ENCODE measurements at places on chromosomes 1 and 21.

DNA sequence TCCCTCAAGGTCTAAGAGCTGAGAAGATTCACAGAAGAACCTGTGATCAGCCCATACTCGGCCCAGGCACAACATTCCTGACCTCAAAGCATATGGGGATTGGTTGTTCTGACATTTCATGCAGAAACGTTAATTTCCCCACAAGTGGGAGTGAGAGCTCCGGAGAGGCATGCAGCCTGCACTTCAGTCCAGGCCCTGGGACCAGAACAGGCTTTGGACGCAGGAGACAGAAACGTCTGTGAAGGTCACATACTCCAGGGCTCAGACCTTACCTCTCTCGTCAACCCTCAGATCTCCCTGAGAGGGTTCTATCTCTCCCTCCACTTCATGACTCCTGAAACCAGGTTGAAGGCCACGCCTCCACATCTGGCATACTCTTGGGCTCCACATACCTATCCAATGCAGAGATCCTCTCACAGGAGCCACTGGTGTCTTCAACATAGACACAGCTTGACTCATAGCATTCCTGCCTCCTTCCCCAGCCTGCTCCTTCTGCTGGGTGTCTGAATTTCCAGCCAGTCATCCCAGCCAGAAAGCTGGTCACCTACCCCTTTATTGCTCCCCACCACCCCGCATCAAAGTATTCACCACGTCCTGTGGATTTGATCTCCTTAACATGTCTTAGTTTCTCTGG is 149.2 kb downstream of the OMA1 start:
- peak; percentile 94 for DNase-seq

- no peak for DNase-seq
Measured at GRCh38 chr1:152013664-152014237, 20.1 kb upstream of the S100A10 start.

- no peak for DNase-seq
Measured at GRCh38 chr1:22854688-22855565, 117.7 kb downstream of the LACTBL1 start.

DNA sequence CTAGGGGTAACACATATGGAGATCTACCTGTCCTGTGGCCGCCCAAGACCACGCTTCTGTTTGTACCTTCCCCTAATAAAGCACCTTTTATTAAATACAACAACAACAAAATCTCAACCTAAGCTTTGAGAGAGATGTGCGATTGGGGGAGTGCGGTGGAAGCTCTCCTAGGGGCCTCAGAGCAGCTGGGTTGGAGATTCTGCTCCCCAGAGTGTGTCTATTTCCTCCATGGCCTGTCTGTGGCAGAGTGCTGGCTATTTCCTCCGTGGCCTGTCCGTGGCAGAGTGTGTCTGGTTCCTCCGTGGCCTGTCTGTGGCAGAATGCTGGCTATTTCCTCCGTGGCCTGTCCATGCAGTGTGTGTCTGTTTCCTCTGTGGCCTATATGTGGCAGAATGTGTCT is 139.3 kb upstream of the IPO9 start:
- DNase-seq, result no peak

- DNase-seq, result peak; percentile 41
Measured at GRCh38 chr1:109963864-109964263, 20.7 kb upstream of the AHCYL1 start.

DNA sequence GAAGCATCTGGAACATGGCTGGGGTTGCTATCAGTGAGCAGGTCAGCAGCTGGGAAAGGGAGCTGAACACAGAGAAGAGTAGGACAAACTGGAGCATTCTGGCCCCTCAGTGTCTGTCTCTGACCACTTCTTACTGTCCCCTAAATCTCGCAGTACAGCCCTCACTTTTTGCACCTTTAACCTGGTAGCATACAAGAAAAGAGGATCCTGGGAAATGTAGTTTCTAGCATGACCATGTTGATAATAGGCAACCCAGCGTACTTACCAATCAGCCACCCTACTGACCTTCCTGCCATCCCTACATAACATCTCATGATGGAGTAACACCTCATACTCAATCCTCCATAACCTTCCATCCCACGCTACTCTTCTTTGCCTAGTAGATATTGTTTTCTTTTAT is 99.1 kb upstream of the RAVER2 start:
- DNase-seq, result no peak

- DNase-seq, result no peak
Measured at GRCh38 chr1:43814401-43814800, 107.1 kb downstream of the ST3GAL3 start.

GRCh38 chr1:15222653-15223303 is 24.2 kb upstream of the FHAD1 start:
- no peak for DNase-seq

DNA sequence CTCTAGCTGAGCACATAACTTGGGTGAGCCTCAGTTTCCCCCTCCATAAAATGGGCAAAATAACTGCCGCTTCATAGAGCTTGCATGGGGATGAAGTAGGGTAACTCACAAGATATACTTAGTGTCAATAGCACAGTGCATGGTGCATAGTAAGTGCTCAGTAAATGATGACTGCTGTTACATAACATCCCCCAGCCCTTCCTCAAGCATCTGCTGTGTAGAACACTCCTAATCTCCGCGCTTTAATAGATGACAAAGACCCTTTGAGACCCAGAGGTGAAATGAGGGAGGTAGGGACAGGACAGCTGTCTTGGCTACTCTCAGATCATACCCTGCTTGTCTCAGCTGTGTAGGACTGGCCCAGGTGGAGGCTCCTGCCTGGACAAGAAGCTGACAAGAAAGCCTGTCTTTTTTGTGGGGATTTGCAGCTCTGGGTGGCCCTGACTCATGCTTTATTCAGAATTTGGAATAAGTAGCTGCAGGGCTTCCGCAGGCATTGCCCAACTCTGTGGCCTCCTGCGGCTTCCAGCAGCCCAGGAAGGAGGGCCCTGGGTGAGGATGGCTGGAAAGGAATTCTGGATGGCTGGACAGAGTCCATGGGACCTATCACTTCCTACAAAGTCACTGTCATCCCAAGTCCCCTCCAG is 20.7 kb upstream of the PADI4 start:
- DNase-seq, result peak; percentile 82

DNA sequence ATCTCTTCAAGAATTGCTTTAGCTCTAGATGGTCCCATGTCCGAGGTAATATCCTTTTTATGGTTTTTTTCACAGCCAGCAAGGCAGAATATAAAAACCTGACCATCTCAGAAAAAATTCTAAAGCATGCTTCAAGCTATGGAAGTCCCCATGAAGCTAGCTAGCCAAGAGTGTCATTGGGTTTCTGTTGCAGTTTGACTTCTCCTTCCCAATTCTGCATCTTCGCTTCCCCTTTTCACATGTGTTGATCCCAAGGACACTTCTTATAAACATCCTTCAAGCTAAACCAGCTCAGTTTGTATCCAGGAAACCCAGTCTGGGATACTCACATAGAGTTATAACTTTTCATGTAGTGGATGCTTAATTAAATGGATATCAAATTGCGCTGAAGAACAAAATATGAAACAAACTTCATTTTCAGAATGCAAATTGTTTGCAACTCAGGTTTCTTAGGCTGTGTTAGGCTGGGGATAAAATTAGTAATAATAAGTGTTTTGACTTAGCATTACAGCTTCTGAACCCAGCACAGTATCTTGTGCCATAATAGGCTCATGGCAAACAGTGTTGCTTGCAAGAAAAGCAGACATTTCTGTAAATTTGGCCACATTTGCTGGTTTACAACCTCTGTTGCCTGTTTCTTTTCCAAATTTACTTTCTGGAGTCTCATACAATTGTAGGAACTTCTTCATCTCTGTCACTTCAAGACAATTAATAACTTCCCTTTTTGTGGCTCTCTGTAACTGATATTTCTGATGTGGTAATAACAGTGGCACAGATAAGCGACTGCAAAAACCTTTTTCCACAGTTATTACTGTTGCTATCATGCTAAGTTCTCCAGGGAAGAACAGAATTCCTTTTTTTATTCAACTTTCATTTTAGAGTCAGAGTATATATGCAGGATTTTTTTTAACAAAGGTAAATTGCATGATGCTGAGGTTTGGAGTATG is 53.2 kb downstream of the NCAM2 start:
- no peak for DNase-seq

GRCh38 chr1:43577655-43578542 is 47.2 kb downstream of the PTPRF start:
- DNase-seq, result no peak

DNA sequence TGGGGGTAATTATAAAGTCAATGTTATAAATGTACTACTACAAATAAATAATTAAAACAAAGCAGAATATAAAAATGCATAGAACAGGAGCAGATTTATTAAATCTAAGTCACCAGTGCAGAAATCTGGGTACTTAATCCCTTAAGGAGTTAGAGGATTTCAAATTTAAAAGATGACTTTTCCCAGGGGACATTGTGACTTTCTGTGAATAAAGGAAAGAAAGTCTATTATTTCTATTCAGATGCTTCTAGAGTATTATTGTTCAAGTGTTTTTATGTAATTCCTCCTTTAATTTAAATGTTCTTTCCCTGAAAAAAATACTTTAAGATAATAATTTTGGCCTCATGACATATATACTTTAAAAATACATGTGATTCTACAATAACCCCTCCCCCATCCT is 43.4 kb downstream of the SYDE2 start:
- no peak for DNase-seq

GRCh38 chr1:58720680-58721079 is 20.8 kb upstream of the MYSM1 start:
- no peak for DNase-seq

GRCh38 chr1:195908121-195908520 is 700.1 kb downstream of the KCNT2 start:
- peak; percentile 27 for DNase-seq

DNA sequence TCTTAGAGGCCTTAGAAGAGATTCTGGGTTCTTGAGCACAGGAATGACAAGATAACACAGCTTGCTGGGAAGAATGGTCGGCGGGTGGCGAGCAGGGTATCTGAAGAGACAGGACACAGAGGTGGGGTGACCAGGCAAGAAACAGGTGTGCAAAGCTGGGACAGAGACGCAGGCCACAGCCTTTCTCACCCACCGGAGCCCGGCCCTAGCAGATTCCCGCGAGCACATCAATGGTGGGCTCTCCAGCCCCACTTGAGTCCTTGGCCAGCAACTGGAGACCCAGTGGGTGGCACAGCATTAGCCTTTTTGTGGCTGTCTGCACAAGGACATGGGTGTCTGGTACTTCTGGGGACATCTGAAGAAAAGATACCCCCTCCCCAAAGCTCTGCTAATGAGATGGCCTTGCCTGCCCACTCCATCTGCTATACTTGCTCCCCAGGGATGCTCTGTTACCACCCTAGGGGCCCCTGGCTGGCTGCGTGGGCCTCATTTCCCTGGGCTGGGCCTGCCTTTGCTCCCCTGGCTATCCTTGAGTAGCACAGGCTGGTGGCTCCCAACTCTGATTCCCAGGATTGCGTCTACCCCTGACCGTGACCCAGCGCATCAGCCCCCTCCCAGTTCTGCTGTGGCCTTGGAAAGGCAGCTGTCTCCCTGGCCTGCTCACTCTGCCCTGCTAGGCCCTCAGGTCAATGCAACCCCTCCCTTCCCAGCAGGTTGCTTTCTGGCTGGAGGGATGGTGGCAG is 127.2 kb upstream of the ADAR start:
- DNase-seq, result no peak

GRCh38 chr1:3460672-3461131 is 6.2 kb downstream of the ARHGEF16 start:
- DNase-seq, result no peak

DNA sequence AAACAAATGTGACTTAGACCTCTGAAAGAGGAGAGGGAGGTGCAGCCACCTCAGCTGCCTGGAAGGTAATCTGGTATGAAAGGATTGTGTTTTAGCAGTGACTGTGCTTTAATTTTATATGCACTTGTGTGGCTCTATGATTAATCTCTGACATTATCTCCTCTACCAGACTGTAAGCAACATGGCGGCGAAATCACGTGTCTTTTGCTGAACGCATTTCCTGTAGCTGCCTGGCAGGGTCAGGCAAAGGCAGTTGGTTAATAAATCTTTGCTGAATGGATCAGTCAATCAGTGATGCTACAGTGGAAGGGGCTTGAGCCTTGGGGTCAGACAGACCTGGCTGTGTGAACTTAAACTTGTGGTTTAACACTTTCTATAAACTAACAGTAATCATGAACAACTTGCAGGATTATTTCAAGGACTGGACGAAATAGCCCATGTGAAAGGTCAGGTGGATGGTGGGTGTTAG is 96.9 kb downstream of the ADSS2 start:
- peak; percentile 25 for DNase-seq

DNA sequence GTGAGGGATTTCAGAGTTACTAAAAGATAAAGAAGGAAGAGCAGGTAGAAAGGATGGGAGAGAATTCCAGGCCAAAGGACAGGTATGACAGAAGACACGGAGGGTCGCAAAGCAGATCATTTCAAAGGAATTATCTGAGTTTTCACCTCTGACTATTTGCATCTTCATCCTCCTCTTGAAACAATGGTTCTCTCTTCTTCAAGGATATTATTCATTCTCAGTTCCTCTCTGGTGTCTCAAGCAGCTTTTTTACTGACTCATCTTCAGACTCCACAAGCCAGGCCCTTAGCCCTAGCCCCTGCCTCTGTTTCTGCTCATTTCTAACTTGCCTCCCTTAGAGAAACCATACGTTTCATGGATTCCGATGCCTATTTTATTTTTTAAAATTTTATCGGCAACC is 15.0 kb downstream of the DDX59 start:
- DNase-seq, result no peak

DNA sequence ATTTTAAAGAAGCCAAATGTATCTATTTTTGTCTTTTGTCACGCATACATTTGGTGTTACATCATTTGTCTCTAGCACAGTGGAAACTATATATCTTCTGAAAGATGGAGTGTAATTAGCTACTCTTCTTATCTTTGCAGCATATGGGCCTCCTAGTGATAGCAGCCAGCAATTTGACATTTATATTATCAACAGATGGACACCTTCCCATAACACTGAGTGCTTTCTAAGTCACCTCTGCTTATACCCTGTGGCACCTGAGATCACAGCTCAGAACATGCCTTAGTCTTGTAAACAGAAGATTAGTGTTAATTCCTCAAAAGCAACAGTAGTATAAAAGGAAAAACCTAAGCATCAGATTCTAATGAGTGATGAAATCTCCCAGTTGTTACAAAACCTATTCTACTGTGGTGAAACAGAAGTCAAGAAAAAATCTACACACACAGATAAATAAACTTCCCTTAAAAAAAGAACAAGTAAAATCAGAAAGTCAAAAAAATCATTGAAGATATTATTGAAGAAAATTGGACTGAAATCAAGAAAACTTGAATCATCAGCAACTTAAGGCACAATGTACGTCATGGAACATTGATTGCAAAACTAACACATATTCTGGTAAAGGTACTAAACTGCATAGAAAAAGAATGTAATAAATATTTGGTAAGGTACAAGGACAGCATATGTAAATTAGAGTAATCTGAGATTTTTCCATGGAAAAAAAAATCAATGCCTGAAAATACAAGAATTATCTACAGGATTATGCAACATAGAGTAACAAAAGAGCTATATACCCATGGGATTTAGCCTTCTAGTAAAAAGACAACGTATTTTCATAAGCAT is 61.7 kb downstream of the KCNT2 start:
- peak; percentile 14 for DNase-seq

All from fibroblast of skin of right biceps (primary cell).